ENCODE measurements at places on chromosomes 2 and 18.

- no peak overlapping the region for H3K27ac ChIP-seq
- H3K36me3 ChIP-seq = no peaks in the 10 kb centered on the region
- H3K4me3 ChIP-seq = no peak overlapping the region
- H3K27me3 ChIP-seq = peaks cover 12% of the 10 kb centered on the region
Measured at GRCh38 chr2:5696945-5697521, 4.8 kb downstream of the SOX11 start.

GRCh38 chr2:102514061-102514785 is 41.2 kb downstream of the SLC9A4 start:
- no peak overlapping the region for H3K27ac ChIP-seq
- H3K36me3 ChIP-seq = no peaks in the 10 kb centered on the region
- peaks cover 6% of the 10 kb centered on the region for H3K27me3 ChIP-seq
- no peak overlapping the region for H3K4me3 ChIP-seq
- H3K4me1 ChIP-seq = no peaks in the 10 kb centered on the region

DNA sequence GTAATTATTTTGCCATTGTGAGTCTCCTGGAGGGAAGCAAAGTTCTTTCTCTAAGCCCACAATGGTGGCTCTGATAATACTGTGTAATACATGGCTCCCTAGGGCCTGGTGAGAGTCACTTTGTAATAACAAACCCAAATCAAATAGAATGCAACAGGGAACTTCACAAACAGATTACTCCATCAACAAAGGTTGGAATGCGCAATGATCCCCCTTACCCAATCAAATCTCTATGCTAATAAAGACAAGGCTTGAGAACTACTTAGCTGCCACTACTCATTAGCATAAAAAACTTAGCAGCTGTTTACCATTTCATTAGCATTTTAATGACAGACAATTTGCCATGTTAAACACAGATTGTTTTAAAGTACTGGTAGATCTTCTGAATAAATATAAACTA is 285.6 kb upstream of the SESTD1 start:
- no peak overlapping the region for H3K4me3 ChIP-seq
- no peaks in the 10 kb centered on the region for H3K4me1 ChIP-seq
- no peaks in the 10 kb centered on the region for H3K36me3 ChIP-seq

DNA sequence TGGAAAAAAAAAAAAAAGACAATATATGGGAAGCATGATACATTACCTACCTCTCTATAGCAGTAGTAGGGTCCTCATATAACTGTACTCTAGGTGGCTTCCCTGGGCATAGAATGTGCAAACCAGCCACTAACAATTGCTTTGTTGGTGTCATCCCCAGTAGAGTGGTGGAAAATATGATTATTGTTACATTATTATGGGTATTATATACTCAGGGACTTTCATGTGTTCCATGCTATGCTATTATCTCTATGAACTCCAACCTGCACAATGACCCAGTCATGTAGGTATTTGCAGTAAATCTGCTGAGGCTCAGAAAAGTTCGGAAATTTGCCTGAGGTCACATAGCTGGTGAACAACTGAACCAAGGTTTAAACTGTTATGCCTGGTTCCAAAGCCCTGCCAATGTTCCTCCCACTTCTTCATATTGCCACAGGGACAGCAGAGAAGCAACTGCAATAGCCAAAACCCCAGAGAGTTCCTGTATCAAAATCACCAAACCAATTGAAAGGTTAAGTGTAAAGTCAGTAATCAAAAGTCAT is 52.6 kb upstream of the MAP4K4 start:
- H3K27ac ChIP-seq = no peak overlapping the region
- no peaks in the 10 kb centered on the region for H3K27me3 ChIP-seq
- no peak overlapping the region for H3K4me3 ChIP-seq
- no peak for DNase-seq

DNA sequence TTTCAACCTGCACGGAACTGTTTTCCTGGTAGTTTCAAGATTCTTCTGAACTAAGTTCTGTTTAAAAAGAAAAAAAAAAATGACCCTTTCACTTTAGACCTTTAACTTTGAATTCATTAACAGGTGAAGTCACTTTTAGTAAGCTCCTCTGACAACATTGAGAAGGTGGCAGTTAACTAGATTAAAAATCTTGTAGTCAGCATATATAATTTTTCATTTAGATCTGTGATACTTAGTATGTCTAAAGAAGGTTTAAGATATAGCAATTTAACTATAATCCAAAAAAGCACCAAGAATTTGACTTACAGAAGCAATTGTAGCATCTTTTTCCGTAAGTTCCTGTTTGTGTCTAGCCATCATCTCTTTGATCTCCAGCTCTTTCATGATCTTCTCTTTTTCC is 45.4 kb downstream of the SLC66A3 start:
- no peaks in the 10 kb centered on the region for H3K4me1 ChIP-seq
- no peak overlapping the region for H3K4me3 ChIP-seq
- H3K27ac ChIP-seq = no peak overlapping the region
- peaks cover 70% of the 10 kb centered on the region for H3K36me3 ChIP-seq

DNA sequence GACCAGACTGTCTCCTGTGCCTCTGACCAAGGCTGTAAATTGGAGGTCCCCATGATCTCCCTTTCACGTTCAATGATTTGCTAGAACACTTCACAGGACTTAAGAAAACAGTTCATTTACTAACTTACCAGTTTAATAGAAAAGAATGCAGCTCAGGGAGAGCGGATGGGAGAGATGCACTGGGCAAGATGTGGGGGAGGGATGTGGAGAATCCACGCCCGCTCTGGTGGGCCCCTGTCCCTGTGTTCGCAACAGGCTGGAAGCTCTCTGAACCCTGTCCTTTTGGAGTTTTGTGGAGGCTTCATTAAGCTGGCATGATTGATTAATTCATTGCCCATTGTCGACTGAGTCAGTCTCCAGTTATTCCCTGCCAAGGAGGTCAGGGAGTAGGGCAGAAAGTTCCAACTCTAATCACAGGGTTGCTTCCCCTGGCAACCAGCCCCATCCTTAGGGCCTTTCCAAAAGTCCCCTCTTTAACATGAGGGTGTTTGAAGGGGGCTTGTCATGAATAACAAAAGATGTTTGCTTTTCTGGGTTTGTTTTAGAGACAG is 257.1 kb downstream of the ACKR3 start:
- DNase-seq = no peak
- no peak overlapping the region for H3K27ac ChIP-seq
- no peak overlapping the region for H3K4me3 ChIP-seq
- H3K27me3 ChIP-seq = no peaks in the 10 kb centered on the region

GRCh38 chr2:71609441-71609840 is 156.1 kb downstream of the DYSF start:
- DNase-seq = no peak
- H3K36me3 ChIP-seq = no peaks in the 10 kb centered on the region
- no peaks in the 10 kb centered on the region for H3K4me1 ChIP-seq
- H3K4me3 ChIP-seq = no peak overlapping the region
- no peak overlapping the region for H3K27ac ChIP-seq

GRCh38 chr2:163709270-163709669 is 26.5 kb downstream of the FIGN start:
- H3K4me3 ChIP-seq = no peak overlapping the region
- no peaks in the 10 kb centered on the region for H3K4me1 ChIP-seq
- no peaks in the 10 kb centered on the region for H3K27me3 ChIP-seq

DNA sequence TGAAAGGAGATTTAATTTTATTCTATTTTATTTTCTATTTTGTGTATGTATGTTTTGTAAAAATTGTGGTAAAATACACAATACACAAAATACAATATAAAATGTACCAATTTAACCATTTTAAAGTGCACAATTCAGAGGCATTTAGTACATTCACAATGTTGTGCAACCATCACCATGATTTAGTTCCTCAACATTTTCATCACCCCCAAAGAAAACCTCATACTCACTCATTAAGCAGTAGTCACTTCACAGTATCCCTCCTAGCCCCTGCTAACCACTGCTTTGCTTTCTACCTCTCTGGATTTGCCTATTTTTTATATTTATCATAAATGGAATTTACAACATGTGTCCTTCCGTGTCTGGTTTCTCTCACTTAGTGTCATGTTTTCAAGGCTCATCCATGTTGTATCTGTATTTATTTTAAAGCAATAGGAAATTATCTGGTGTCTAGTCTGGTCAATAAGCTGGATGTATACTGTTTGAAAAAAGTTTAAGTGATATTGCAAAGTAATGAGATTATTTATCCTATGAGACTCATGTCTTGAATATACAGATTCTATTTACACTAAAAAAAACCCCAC is 77.9 kb upstream of the GLS start:
- no peak overlapping the region for H3K27ac ChIP-seq
- no peaks in the 10 kb centered on the region for H3K4me1 ChIP-seq
- H3K4me3 ChIP-seq = no peak overlapping the region
- no peaks in the 10 kb centered on the region for H3K27me3 ChIP-seq
- no peaks in the 10 kb centered on the region for H3K36me3 ChIP-seq

- H3K4me1 ChIP-seq = peaks cover 8% of the 10 kb centered on the region
- H3K36me3 ChIP-seq = no peaks in the 10 kb centered on the region
- no peak for DNase-seq
Measured at GRCh38 chr18:58761241-58761969, 90.1 kb downstream of the MALT1 start.
